ENCODE measurements at places on chromosomes 16 and 17.

- DNase-seq: no peak
Observed at GRCh38 chr16:24218299-24218698, 37.8 kb upstream of the CACNG3 start.

GRCh38 chr17:74001145-74001544, 202.3 kb upstream of the RPL38 start:
- DNase-seq: no peak

DNA sequence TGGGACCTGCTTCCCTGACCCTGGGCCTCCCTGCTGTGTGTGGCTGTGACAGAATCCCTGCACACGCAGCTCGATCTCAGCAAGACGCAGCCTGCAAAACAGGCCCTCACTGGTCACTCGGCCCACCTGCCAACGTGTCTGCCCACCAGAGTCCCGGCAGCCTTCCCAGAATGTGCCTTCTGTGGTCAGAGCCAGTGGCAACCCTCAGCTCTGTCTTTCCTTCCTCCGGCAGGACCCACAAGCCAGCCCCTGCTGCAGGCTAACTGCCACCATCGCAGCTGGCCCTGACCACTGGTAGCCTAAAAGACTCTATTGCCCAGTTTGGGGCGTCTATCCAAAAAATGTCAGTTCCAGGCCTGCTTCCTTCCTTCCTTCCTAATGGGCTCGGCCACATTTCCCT, 83.2 kb downstream of the LITAF start:
- DNase-seq: no peak

DNA sequence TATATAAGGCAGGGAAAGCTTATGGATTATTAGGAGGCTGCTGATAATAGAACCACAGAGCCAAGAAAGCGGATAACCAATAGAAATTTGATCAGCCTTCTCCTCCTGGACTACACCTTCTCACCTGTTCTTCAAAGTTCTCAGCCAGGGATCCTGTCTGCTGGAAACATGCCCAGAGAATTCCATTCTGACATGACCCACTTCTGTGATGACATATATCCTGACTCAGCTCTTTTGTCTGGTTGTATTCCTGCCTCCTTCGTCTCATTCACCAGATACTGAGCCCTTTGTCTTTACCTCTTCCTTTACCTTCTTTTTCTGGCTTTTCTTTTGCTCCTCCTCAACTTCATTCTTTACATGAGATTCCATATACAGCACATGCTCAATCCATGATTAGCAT, 576.1 kb downstream of the CDH11 start:
- no peak for DNase-seq

DNA sequence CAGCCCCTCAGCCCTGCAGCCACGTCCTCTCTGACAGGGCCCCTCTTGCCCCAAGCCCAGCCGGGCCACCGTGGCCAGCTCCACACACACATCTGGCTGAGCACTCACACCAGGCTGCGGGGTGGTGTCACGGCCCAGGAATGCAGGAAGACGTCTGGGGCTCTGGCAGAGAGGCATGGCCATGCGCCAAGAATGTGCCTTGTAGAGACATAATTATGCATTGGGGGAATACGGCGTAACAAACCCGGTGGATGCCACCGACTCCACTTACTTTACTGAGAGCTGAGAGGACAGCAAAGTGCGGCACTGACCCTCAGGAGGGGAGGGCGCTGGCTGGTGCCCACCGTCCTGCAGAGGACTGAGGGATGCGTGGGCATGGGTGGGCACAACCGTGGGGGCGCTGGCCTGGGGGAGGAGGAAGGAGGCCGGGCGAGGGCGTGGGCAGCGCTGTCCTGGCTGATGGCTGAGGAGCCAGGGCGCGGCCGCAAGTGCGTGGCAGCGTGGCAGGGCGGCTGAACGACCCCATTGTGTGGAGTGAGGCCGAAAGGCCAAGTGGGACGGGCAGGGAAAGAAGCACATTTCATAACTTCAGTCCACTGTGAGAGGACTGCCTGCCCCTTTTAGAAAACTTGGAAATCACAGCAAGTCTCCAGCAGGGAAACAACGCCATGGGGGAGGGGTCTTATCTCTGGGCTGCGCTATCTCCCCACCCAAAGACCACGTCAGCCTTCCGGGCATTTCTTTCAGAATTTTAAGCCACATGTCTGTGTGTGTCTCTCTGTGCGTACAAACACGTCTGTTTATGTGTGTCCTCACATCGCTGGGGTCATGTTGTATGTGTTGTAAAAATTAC, 30.6 kb downstream of the METRNL start:
- peak; percentile 99 for DNase-seq

DNA sequence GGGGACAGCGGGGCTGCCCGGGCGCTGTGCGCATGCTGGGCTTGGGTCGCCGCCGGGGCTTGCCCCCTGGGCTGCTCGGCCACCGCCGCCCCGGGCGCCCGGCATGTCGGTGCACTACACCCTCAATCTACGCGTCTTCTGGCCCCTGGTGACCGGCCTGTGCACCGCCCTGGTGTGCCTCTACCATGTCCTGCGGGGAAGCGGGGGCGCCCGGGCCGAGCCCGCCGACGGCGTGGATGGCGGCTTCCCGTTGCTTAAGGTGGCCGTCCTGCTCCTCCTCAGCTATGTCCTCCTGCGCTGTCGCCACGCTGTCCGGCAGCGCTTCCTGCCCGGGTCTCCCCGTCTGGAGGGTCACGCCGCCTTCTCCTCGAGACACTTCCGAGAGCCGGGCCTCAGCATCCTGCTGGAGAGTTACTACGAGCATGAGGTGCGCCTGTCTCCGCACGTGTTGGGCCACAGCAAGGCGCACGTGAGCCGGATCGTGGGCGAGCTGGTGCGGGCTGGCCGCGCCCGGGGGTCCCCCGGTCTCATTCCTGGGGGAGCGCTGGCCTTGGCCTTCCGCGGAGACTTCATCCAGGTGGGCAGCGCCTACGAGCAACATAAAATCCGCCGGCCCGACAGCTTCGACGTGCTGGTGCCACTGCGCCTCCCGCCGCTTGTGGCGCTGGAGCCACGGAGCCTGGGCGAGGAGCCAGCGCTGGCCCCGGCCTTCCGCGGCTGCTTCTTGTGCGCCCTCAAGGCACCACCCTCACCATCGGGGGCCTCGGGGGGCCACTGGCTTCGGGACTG, 789 bp downstream of the ITPRIPL2 start:
- peak; percentile 61 for DNase-seq

GRCh38 chr17:8494021-8494420, 58.3 kb downstream of the NDEL1 start:
- DNase-seq: no peak

GRCh38 chr16:72198021-72198711, 26.2 kb upstream of the PMFBP1 start:
- peak; percentile 80 for DNase-seq

GRCh38 chr16:20969386-20969785, 68.8 kb downstream of the LYRM1 start:
- no peak for DNase-seq

DNA sequence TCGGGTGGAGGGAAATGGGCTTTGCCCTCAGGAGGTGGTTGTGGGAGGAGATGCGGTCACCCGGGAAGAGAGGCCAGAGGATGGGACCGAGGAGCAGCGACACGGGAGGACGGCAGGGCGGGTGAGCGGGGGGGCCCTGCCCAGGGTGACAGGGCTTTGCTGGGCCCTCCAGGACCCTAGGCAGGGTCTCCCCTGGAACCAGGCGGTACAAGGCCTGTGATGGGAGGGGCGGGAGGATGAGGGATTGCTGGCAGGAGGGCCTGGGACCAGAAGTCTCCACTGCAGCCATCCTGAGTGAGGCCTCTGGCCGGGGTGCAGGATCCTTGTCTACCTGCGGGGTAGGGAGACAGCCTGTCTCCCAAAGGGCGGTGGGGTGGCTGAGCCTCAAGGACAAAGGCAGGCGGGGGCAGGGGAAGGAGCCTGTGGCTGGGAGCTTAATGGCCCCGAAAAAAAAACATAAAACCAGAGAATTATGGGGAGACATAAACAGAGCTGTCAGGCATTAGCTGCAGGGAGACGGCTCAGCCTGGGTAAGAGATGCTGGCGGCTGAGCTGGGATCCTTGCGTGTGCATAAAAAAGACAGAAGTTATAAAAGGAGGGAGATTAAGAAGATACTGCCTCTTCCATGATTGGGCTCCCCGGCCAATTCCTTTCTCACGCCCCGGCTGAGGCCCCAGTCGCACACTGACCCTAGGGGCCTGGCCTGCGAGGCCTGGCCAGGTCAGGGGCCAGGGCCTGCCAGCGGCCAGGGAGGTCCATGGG, 66.7 kb downstream of the SREBF1 start:
- no peak for DNase-seq

DNA sequence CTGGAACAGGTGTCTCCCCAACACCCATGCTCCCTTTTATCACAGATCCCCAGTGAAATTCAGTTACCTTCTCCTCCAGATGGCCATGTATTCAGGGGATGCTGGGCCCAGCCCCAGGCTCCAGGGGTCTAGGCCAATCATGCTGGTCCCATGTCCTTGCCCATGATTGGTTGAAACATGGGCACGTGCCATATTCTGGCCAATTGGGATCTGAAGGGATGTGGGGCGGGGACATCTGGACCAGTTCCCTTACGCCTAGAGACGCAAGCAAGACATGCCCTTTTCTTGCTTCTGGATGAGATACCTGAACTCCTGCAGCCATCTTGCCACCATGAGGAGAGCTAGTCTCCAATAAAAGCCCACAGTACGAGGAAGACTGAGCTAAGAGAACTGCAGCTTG, 31.0 kb upstream of the ST6GALNAC1 start:
- DNase-seq: no peak

GRCh38 chr16:29712809-29713208, 33.0 kb downstream of the C16orf54 start:
- DNase-seq: no peak

DNA sequence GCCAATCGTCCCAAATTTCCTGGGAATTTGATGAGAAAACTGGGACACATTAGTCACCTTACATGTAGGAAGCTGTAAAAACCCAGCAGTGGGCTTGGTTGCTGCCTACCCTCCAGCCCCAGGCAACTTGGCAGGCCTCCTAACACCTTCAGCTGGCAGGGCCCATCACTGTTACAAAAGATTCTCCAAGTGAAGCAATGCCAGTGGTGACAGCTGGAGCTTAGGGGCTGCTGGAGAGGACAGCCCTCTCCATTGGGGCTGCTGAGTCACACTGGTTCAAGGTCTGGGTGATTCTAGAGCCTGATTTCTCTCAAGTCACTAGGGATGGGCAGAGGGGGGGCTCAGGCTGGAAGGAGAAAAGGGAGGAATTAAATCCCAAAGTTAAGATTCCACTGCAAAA, 180.6 kb downstream of the COPRS start:
- DNase-seq: peak; percentile 65

- DNase-seq: no peak
Observed at GRCh38 chr16:52209227-52209626, 337.7 kb downstream of the TOX3 start.

DNA sequence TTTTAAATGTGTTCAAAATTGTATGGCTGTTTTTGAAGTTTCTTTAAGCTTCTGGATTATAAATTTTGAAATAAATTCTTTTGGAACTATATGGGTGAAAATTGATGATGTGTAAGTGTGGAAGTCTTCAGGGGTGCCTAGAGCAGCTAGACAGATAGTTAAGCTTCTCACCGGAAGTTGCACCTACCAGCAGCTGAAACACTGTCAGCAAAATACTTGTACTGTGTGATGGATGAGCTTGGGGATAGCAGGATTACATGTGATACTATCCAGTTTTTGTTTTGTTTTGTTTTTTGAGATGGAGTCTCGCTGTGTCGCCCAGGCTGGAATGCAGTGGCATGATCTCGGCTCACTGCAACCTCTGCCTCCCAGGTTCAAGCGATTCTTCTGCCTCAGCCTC, 19.7 kb downstream of the RBL2 start:
- DNase-seq: no peak

DNA sequence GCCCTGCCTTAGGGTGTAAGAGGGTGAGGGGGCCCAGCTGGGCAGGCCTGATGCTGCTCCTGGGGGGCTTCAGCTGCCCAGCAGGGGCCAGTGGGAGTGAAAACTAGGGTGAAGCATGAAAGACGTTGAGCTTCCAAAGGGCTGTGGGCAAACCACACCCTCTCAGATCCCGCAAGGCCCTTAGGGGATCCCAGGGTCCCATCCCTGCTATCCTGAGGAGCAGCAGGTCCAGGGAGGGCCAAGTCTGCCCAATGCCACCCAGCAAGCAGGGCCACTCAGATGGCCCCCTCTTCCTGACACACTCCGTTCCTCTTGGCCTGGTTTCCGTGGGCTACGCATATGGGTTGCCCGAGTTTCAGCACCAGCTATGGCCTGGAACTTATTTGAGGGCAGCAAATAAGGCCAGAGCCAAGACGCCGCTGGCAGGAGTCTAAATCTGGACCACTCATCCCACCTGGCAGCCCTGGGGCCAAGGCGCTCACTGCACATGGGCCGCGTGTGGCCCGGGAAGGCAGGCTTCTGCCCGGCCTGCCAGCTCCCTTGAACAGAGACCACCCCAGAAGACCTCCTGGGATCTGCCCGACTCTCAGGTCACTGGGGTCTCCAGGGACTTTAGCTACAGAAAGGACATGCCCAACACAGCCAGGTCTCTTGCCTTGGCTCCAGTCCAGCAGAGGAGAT, 4.2 kb downstream of the ATP2A3 start:
- DNase-seq: no peak

DNA sequence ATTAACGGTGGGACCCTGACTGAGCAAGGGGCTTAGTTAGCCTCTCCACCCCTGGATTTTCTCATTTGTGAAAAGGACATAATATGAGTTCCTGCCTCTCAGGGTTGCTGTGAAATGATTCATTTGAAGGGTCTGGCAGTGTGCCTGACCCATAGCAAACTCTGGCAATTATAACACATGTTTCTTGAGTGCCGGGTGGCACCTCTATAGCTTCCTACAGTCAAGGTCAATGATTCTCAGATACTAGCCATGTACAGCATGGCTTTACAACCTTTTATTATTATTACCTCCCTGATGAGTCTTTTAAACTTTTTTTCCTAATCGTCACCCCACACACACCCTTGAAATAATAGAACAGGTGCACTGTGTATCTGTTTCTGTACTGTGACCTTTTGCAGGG, 42.1 kb downstream of the TMEM114 start:
- no peak for DNase-seq

DNA sequence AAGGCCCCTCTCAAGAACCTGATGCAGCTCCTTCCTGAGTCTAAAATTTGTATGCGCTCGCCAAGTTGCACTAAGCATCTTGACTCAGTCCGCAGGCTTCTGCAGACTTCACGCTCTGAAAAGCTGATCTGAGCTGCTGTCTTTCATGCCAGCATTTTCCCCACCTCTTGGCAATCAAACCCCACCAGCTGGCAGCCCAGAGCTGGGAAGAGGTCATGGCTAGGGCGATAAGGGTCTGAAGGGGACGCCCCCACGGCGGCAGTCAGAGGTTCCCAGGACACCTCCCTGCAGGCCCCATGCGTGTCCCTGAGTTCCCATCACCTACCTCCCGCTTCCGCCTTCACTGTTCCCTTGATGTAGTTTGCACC, 5.1 kb upstream of the UNC13D start:
- DNase-seq: no peak

DNA sequence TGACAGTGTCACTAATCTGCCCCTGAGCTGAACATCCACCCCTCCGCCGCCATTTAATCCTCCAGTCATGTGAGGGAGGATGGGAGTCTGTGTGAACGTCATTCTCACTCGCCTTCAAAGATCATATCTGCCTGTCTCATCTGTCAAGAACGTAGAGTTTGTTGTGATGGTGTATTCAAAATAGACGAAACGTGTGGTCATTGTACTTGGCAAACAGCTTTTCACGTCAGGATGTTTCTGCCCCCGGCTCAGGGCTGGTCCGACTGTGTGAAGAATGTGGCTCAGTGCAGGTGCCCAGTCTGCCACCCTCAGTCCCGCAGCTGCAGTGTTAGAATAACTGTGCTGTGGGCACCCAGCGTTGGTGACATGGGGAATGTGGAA, 148.0 kb downstream of the KCNJ12 start:
- DNase-seq: no peak
